ENCODE measurements at places on chromosomes 3 and 15. TPM values are rescaled to one million over a fixed set of nuclear protein-coding genes. Genes with fewer than 3 reads are reported as not detected.

- DNase-seq, result peak; percentile 28
Measured at GRCh38 chr15:77580996-77581682, 51.6 kb downstream of the LINGO1 start.

- DNase-seq, result no peak
Measured at GRCh38 chr15:68100194-68100593, 46.1 kb downstream of the PIAS1 start.

DNA sequence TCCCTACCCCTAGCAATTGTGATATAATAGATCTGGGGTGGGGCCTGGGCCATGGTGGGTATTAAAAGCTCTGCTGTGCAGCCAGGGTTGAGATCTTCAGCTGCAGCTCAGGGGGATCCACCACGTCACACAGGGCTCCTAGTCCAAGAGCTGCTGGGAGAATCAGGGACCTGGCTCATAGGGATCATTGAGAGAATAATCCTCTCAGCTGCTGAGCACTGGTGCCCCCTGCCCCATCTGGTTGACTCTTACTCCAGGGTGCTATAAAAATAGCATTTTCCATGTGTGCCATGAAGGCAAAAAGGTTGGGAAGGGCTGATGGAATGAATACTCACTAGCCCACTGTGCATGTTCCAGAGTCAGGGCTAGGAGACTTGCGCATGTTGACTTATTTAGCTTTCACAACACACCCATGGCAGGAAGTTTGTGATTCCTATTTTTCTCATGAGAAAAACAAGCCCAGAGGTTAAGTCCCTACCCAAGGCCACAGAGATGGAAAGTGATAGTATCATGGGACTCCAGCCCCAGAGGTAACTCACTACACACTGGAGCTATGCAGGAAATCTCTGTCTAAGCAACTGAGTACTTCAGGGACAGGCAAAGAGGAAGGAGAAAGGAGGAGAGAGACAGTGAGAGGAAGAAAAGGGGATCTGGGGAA, 94.6 kb upstream of the HERC1 start:
- no peak for DNase-seq

DHFR2 gene
- total RNA-seq, result 4.2 TPM

NEDD4 gene
- 80.0 TPM for total RNA-seq

SERPINI2 gene
- total RNA-seq, result not detected
